T-helper 2 cell (primary cell): ENCODE measurements at places on chromosomes 7 and 10.

- DNase-seq = no peak
Observed at GRCh38 chr7:117803476-117803875, 69.8 kb downstream of the CTTNBP2 start.

GRCh38 chr7:56375173-56375572 is 259.0 kb upstream of the NUPR2 start:
- no peak for DNase-seq

DNA sequence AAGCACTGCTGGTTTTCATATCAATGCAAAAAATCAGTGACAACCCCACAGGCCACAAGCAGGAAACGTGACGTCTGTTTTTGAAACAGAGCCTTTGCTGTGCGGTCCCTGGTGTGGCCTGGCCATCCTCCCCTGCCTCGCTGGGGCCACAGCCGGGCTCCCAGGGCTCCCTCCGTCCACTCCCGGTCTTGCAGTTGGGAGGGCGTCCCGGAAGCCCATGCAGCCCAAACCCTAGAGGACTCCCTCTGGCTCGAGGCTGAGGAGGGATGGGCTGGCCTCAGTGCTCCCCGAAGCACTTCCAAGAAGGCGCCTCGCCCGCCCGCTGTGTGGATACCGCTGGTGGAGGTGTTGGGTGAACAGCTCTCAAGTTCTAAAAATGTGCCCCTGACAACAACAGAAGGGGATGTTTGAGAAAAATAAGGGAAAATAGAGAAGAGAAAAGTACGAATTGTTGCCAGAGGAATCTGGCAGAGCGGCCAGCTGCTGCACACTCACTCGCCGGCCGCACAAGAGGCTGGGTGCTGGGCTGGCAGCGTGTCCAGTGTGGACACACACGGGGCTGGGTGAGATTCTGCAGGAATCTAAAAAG is 73.5 kb downstream of the ZRANB1 start:
- no peak for DNase-seq

- no peak for DNase-seq
Observed at GRCh38 chr10:130809181-130809580, 502.3 kb downstream of the TCERG1L start.

- no peak for DNase-seq
Observed at GRCh38 chr7:150321788-150322113, 1.4 kb upstream of the LRRC61 start.

- no peak for DNase-seq
Observed at GRCh38 chr7:139139150-139139549, 29.6 kb upstream of the ZC3HAV1 start.

DNA sequence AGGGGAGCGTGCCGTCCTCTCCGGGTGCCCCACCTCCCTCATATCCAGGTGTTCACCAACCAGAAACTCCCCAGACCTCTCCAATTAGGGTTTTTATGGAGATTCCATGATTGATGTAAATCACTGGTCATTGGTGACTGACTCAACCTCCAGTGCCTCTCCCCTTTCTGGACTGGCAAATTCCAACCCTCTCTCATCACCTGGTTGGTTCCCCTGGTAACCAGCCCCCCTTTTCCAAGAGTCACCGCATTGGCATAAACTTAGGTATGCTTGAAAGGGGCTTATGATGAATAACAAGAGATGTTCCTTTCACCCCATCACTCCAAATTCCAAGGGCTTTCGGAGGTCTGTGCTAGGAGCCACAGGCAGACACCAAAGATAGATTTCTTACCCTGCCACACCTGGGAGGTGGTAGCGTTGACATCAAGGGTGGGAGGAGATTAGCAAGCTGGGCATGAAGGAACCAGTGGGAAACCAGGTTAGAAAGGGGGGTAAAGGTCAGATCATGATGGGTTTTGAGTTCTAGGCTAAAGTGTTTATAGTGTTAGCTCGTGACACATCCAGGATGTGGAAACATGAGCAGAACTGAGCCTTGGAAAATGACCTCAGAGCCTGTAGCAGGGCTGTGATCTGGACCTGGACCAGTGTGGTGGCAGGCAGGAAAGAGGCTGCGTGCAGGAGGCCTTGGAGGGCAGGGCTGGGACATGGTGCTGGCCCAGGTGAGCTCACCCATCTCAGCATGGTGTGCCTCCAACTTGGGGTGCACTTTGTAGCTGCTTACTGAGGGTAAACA is 45.1 kb downstream of the CAMK1D start:
- DNase-seq = no peak

DNA sequence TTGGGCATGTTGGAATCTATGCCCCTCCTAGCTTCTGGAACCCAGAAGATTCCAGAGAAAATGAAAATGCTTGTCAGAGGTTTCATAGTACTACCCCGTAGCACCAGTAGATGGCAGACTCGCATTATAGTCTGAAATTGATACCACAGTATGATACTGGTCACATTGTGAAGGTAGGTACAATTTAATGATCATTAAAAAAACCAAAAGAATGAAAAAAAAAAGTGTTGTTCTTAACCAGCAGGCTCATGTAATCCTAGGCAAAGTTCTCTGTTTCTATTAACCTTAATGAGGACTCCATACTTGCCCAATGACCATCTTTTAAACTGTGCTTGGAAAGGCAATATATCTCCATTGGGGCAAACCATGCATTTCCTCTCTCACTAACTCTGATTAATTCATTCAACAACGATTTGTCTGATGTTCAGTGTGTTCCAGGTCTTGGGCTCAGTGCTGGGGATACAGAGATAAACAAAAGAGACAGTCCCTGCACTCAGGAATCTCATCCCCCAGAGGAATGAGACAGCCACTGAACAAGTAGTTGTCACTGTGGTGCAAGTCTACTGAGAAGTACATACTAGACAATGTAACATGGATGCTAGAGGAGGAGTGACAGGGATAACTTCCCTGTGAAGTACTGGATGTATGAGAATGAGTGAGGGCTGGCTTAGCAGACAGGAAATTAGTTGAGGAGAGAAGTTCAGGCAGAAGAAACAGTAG is 223.5 kb upstream of the PHYHIPL start:
- DNase-seq = no peak

GRCh38 chr7:30934225-30934624 is 22.6 kb downstream of the AQP1 start:
- no peak for DNase-seq

DNA sequence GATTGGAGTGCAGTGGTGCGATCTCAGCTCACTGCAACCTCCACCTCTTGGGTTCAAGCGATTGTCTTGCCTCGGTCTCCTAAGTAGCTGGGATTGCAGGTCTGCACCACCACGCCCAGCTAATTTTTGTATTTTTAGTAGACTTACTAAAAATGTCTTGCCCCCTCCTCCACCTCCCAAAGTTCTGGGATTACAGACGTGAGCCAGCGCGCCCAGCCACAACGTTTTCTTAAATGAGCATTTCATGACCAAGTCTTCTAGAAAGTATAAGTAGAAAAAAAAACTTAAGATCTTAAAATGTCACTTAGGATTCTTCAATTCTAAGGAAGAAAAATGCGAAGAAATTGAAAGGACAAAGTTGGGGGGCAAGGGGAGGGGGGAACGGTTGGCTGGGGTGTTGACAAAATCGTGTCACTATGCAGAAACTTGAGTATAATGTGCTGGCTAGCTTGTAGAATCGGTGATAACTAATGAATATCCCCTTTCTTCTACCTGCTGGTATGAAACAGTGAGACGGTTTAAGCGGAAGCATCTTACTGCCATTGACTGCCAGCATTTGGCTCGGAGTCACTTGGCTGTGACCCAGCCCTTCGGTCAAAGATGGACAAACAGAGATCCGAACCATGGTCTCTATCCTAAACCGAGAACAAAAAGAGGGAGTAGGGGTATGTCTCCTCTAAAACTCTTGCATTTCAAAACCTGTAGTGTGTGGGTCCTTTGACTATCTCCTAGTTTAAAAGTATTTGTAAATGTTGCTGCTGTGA is 12.7 kb downstream of the FBH1 start:
- no peak for DNase-seq

GRCh38 chr7:135678612-135679575 is 16.6 kb downstream of the STMP1 start:
- DNase-seq = no peak

- peak; percentile 83 for DNase-seq
Observed at GRCh38 chr7:2645274-2645868, 13.6 kb downstream of the TTYH3 start.

DNA sequence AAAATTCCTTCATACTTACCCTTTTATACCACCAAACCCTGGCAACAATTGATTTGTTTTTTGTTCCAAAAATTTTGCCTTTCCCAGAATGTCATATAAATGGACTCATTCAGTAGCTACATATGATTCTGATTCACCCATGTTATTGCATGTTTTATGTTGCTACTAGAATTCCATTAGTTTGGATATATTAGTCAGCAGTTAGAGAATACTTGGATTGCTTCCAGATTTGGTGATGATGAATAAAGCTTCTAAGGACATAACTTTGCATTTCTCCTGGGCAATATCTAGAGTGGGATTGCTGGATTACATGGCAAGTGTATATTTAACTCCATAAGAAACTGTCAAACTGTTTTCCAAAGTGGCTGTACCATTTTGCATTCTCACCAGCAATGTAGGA is 806.9 kb downstream of the DNAJB9 start:
- no peak for DNase-seq

- no peak for DNase-seq
Observed at GRCh38 chr10:89466599-89467035, 52.2 kb downstream of the IFIT5 start.

DNA sequence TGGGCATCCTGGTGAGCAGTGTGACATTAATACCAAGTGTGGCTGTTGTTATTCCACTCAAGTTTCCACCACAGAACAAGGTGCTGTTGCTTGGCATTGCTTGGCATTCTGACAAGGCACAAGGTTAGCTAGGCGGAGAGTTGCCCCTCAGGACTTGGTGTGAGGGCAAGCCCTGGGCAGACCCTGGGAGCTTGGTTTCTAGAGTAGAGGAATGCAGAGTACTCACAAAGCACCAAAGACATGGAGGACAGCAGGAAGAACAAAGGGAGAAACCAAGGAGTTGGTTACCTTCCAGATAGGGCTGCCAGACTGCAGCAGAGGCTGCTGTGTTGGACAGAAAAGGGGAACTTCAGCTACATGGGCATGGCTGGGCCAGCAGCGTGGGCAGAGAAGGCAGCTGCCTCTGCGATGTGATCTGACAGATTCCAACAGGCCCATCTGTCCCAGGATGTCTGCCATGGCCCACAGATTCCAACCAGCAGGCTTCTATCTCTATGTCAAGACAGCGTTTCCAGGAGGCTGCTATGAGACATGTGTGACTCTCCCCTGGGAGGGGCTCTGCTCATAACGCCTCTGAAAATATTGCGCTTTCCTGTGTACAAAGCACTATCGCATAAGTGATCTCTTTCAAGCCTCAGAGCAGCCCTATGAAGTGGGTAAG is 1.8 kb downstream of the GOLGA7B start:
- no peak for DNase-seq

DNA sequence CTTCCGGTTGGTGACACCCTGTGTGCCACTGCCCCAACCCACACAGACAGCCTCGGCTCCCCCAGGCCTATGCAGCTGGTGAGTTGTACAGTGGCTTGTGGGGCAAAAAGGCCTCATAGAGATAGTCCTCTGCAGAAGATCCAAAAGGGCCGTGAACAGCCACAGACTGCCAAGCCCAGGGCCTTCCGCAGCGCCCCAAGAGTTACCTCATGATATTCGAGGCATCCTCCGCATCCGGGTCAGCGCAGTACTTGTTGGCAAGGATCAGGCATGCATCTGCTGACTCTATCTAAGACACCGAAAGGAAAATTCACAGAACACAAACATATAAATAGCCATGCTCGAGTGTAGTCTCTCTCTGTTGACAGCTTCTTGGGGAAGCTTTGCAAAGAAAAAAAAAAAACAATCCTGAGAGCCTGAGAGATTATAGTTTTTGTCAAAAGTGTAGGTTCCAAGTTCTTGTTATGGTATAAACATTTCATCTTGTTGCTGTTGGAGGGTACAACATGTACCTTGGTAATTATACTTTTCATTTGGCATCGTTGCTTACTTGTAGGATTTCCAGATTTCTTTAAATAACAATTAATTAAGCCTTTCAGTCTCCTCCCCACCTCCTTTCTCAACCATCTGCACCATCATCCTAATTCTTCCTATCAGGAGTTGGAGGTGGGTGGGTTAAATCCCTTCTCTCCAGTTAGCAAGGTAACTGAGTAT is 553.0 kb downstream of the KCNMA1 start:
- no peak for DNase-seq

- no peak for DNase-seq
Observed at GRCh38 chr7:35448486-35448885, 194.6 kb upstream of the TBX20 start.

DNA sequence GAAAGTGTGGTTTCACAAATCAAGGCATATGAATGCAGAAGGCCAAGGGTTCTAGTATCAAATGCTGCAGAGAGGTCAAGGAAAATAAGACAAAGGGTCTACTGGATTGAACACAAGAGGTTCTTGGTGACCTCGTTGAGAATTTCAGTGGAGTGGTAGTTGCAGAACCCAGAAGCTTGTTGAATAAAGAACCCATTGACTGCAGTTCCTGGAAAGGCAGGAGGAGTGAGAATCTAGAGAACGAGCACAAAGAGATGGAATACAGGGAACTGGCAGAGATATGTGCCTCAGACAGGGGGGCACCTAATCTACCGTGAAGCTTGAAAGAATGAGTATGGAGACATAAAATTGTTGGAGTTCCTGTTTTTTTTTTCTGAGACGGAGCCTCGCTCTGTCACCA is 3.5 kb upstream of the SEPTIN7 start:
- no peak for DNase-seq

DNA sequence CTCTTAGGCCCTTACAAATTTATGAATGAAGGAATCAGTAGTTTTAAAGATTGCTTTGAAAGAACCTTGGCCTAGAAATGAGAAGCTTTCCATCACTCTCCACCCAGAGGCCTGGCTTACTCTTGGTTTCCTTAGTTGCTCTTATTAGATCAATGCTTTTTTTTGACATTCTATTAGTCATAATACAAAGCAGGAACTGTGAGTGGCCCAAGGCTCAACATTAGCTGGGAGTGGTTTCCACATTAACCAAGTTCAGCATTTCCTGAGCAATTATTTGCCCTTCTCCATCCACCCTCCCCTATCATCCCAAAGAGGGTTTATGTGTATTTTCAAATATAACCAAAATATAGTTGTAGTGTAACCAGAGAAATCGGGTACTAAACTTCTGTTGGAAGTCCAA is 103.4 kb upstream of the FAM204A start:
- DNase-seq = no peak

DNA sequence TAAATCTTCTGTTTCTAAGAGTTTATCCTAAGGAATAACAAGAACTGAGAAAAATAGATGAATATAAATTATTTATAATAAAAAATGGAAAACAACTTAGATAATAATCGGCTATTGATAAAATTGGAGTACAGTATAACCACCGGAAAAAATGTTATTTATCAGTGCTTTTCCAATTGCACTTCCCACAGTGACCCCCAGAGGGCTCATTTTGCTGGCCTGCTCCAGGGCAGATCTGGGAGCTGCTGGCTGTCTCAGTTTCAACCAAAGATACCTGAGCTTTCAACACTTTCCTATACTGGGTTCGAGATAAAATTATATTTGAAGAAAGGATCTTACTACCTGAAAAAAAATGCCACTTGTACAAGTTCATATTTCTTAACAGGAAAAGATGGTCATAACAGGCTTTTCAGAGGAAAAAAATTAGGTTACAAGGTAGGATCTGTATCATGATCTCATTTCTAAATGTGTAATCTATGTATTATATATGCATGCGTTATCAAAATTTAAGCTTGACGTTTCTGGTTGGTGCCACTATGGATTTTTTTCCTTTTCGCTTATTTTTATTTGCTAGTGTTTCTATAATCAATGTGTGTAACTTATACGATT is 165.7 kb downstream of the NPSR1 start:
- peak; percentile 6 for DNase-seq
